ENCODE measurements at places on chromosomes 5 and 9. TPM values are rescaled to one million over a fixed set of nuclear protein-coding genes. Genes with fewer than 3 reads are reported as not detected.

GRCh38 chr9:16509997-16510396 lies 360.5 kb downstream of the BNC2 start:
- peak; percentile 72 for DNase-seq

DNA sequence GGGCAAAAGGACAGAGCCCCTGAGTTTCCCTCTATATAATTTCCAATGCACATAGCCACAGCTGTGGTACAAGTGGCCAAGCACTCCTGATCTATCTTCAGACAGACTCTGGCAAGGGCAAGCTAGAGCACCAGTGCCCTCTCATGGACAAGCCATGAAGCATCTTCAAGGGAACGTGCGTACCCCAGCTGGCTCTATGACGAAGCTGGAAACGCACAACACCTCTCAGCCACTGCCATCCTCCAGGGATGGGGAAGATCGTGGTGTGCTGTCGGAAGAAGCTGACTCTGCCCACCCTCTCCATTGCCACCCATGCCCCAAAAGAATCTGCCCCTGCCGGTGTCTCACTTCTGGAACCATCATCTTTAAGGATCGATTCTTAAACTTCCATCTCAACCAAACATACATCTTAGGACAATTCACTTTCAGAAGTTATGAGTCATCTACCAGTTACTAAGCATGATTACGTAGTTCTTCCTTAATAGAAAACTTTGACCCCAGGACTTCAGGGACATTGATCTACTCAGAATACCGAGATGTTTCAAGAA lies 482.9 kb downstream of the AGTPBP1 start:
- peak; percentile 32 for DNase-seq

- no peak for DNase-seq
Measured at GRCh38 chr9:12954441-12954840, 179.6 kb downstream of the LURAP1L start.

- no peak for DNase-seq
Measured at GRCh38 chr5:176171171-176171760, 67.0 kb upstream of the SIMC1 start.

DNA sequence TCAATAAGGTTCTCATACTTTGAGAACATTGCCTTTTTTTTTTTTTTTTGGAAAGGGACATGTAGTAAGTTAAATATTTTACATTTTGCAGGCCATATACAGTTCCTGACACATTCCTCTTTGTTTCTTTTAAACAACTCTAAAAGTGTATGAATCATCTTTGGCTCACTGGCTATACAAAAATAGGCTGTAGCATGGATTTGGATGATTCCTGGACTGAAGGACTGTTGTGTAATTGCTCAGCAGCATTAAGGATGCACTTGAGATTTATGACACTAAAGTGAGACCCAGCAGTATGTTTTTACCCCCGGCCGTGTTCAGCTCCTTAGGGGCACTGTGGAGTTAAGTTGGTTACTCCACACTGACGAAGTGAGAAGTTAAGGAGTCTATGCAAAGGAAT lies 41.3 kb downstream of the VPS13A start:
- DNase-seq, result peak; percentile 70

Gene LRRC14B
- not detected for total RNA-seq
